ENCODE measurements at places on chromosomes 4 and X.

- DNase-seq = no peak
Measured at GRCh38 chrX:68203646-68204045, 229.6 kb downstream of the OPHN1 start.

DNA sequence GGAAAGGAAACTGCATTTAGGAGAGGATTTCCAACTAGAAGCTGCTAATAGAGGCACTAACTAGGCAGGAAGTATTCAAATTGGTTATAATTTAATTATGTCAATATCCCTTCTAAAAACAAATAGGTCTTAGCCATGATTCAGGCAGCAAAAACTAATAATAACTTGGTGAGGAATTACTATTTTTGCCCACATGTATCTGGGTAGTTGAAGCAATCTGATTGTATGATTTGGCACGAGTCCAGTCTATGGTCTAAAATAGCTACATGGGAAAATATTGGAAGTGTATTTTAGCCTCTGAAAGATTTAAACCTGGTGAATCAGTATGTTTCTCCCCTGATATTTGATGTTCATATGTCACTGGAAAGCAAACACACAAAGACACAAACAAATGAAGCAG, 62.2 kb downstream of the MFAP3L start:
- no peak for DNase-seq

DNA sequence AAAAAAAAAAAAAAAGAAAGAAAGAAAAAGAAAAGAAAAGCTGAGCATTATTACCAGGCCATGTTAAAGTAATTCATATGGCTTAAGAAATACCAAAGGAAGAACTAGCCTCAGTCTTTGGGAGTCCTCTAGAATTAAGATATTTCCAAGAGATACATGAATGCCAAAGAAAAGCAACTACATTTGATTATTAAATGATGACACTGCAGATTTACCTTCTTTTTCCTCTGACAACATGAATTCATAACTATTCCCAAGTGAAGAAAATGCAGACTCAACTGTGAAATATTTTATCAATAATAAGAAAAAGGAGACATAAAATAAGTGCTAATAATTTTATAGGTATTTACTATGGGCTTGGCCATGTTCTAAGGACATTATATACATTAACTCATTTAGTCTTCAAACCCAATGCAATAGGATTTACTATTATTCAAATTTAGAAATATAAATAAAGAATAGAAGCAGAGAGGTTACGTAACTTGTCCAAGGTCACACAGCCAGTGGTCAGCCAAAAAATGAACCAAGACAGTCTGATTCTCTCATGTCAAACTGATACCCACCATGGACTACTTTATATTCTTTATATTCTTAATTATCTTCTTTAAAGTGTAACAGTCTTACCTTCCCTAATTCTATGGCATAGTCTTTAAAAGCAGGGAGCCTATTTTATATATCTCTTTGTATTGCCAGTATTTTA, 6.9 kb downstream of the SH3D19 start:
- no peak for DNase-seq

DNA sequence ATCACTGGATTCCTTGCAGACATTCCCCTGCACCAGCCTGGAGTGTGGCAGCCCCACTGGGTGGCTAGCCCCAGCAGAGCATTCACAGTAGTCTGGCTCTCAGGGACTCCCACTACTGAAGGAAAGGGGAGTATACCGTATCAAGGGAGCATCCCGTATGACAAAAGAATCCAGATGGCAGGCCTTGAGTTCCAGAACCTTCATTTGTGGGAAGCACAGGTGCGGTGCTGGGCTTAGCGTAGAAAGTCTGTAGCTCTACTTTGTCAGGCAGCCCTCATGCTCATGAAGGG, 79.6 kb downstream of the CENPC start:
- DNase-seq = no peak

DNA sequence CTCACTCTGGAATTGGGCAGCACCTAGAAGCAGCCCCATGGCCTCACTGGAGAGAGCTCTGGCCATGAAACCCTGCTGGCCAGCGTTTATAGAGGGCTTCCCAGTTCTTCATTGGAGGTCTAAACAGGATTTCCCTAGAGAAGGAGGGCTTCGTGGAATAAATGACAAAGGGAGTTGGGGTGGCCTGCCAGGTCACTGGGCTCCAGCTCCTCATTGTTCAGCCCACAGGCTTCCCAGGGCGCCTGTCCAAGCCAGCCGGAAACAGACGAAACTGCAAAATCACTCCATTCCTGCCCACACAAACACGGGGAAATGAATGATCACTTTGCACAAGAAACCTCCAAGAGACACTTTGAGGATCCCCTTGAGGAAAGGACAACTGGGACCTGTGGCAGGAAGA, 189.7 kb downstream of the TSPAN5 start:
- DNase-seq = no peak

- no peak for DNase-seq
Measured at GRCh38 chr4:118869808-118870342, 18.8 kb upstream of the SYNPO2 start.

GRCh38 chr4:38466401-38466800, 197.6 kb upstream of the KLF3 start:
- no peak for DNase-seq

DNA sequence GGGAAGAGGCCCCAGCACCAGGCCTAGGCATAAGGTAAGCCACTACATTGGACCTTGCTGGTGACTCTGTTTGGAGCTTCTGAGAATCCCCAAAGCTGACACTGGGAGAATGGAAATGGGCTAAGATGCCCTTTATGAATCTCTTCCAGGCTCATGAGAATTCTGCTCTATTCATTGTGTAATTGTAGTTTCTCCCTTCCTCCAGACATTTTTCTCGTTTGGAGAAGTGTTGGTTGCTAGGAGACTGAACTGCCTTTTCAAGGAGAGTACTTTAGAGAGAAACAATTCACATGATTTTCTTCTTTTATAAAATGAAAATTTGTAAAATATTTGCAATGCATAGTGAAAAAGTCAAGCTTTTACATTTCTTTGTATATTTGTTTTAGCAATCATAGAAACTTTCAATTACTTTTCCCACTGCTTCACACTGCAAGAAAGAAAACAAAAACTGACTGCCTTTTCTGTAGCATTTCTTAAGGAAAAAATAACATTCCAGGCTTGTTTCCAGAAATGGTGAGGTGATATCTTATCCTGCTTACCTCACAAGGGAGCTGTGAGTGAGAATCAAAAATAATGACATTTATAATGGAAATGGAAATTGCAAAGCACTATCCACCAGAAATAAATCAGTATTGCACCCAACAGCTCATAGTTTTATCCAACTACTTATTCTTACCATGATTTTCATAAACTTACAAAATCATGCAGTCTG, 24.9 kb upstream of the DCHS2 start:
- no peak for DNase-seq

DNA sequence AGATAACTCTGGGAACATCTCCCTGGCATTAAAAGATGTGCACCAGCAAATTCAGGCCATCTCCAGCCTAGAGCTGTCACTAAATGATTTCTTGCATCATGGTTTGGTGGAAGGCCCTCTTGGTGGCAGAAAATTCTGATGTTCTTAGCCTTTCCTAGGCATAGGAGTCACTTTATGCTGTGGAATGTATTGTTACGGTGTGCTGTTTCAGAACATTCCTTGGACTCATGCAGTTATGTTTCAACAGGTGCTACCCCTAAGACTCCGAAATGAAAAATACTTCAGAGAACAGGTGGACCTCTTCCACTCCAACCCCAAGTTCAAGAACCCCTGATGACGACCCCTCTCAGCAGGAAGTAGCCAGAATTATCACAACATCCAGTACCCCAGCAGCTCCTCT, 20.3 kb upstream of the PAPSS1 start:
- no peak for DNase-seq

GRCh38 chr4:53089936-53090729, 228.0 kb downstream of the RASL11B start:
- no peak for DNase-seq

GRCh38 chr4:106160560-106160959, 155.4 kb downstream of the TBCK start:
- no peak for DNase-seq

- DNase-seq = no peak
Measured at GRCh38 chr4:53886090-53886489, 178.3 kb downstream of the CHIC2 start.

DNA sequence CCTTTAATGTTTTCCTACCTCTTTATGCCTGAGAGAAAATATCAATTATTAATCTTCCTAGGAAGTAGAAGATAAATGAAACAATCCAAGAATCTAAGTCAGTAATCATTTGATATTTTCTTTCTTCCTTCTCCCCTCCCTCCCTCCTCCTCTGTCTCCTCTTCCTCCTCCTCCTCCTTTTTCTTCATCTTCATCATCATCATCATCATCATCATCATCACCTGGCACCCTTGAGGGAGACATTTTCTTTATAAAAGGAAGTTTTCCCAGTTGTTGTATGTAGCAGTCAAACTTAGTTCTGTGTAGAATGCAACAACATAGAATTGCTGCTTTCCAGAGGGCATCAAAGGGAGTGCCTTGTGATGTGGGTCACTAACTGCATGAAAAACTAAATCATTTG, 100.1 kb downstream of the SLC10A6 start:
- DNase-seq = no peak

GRCh38 chr4:48542888-48543287, 52.8 kb downstream of the ZAR1 start:
- DNase-seq = no peak

- DNase-seq = no peak
Measured at GRCh38 chr4:145012841-145013240, 85.2 kb downstream of the ANAPC10 start.

DNA sequence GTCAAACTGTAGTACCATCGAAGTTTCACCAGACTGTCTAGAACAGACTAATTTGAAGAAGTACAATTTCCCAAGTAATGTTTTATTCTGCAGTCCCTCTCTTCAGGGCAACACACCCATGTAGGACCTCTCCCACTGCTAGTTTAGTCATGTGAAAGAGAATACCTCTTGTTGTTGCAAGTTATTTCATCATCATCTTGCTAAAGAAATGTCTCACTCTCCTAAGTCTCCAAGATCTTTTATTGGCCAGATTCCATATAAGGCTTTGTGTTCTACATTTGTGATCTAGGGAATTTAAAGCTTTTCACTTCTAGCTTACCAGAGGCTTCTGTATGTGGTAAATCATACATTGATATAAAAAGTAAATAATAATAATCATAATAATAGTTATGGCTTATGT, 745.3 kb upstream of the MAGEB2 start:
- DNase-seq = no peak

DNA sequence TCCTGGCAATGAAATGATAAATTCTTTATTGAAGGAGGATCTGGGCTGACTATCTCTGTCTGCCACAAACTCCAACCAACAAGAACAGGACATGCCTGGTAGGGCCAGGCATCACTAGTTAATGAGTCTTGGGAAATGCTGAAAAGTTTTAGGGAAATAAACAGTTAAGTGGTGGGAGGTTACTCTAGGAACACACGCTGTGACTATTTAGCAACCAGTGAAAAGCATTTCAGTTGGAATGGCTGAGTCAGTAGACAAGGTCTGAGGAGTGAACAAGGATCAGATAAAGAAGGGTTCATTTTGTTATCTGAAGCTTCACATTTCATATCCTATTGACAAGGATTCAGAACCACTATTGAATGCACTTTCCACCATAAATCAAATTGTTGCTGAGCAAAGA, 394.9 kb upstream of the BOD1L1 start:
- DNase-seq = no peak

Data from tibial nerve (tissue), 4 donors.